ENCODE measurements at places on chromosomes 16 and 17. TPM values are rescaled to one million over a fixed set of nuclear protein-coding genes. Genes with fewer than 3 reads are reported as not detected.

Gene PLXDC1
- 35.4 TPM for polyA plus RNA-seq

Gene ZC3H7A
- 57.6 TPM for polyA plus RNA-seq

Gene CHST5
- 0.08 TPM for polyA plus RNA-seq

Gene TTLL6
- 0.06 TPM for polyA plus RNA-seq

Gene RNF157
- 1.4 TPM for polyA plus RNA-seq

Gene OSBPL7
- 6.1 TPM for polyA plus RNA-seq

Gene NEURL4
- 9.6 TPM for polyA plus RNA-seq

Gene FBF1
- polyA plus RNA-seq, result 3.0 TPM

Gene TNK1
- polyA plus RNA-seq, result 3.6 TPM

Gene ESRP2
- polyA plus RNA-seq, result 0.44 TPM

Gene KIF19
- polyA plus RNA-seq, result 0.54 TPM

Gene TAC4
- not detected for polyA plus RNA-seq

Gene HBQ1
- polyA plus RNA-seq, result not detected

Gene CTF1
- 16.2 TPM for polyA plus RNA-seq

Gene CCL1
- polyA plus RNA-seq, result not detected

Gene CIBAR2
- polyA plus RNA-seq, result 0.18 TPM

Gene OR1A1
- polyA plus RNA-seq, result not detected

Gene SYT17
- 0.88 TPM for polyA plus RNA-seq

Gene HBM
- polyA plus RNA-seq, result not detected

Gene HS3ST2
- polyA plus RNA-seq, result 0.35 TPM

Gene XYLT1
- polyA plus RNA-seq, result 4.0 TPM

Gene ARSG
- 5.2 TPM for polyA plus RNA-seq

Gene ST6GALNAC2
- 5.0 TPM for polyA plus RNA-seq

Gene CSH2
- not detected for polyA plus RNA-seq

Gene HBA2
- polyA plus RNA-seq, result not detected

Gene DCUN1D3
- 7.7 TPM for polyA plus RNA-seq

Gene CACNG3
- not detected for polyA plus RNA-seq

Gene TMEM208
- 26.3 TPM for polyA plus RNA-seq

Gene CD19
- 2.5 TPM for polyA plus RNA-seq

Gene KRT33A
- polyA plus RNA-seq, result not detected

Gene MYLK3
- polyA plus RNA-seq, result 0.60 TPM

Gene LITAFD
- not detected for polyA plus RNA-seq

Gene SLC5A10
- 0.18 TPM for polyA plus RNA-seq

Gene TBC1D3
- not detected for polyA plus RNA-seq

Gene TRPV3
- 1.3 TPM for polyA plus RNA-seq

Gene PITPNM3
- 10.3 TPM for polyA plus RNA-seq

Gene SLC16A11
- 3.9 TPM for polyA plus RNA-seq

Gene C16orf96
- 0.07 TPM for polyA plus RNA-seq

Gene MAP3K3
- 34.0 TPM for polyA plus RNA-seq

Gene KRTAP9-8
- not detected for polyA plus RNA-seq

Gene TAX1BP3
- polyA plus RNA-seq, result 100 TPM

Gene SMIM36
- not detected for polyA plus RNA-seq

Gene NSF
- 31.5 TPM for polyA plus RNA-seq

Gene PITPNC1
- polyA plus RNA-seq, result 21.0 TPM

Gene CLEC3A
- polyA plus RNA-seq, result not detected

Gene C16orf54
- 1.7 TPM for polyA plus RNA-seq

Gene KRT20
- polyA plus RNA-seq, result 0.05 TPM

Gene PDILT
- not detected for polyA plus RNA-seq

Gene RNF43
- 0.21 TPM for polyA plus RNA-seq

Gene PDXDC1
- 36.9 TPM for polyA plus RNA-seq

Gene OTOP3
- not detected for polyA plus RNA-seq

Gene CCL3
- 3.7 TPM for polyA plus RNA-seq

Gene GNGT2
- polyA plus RNA-seq, result 2.6 TPM

Gene MYO19
- polyA plus RNA-seq, result 13.4 TPM

Gene SHBG
- 0.67 TPM for polyA plus RNA-seq

Gene CEP131
- polyA plus RNA-seq, result 0.22 TPM

Gene PDE6G
- polyA plus RNA-seq, result 0.39 TPM

Gene HIGD1B
- 6.3 TPM for polyA plus RNA-seq

Data from ovary (tissue), 10 donors.